Eye (tissue), 1 donor: ENCODE measurements at places on chromosomes 5 and 9.

GRCh38 chr9:89678396-89679015 lies 73.7 kb downstream of the GADD45G start:
- peak; percentile 57 for DNase-seq

DNA sequence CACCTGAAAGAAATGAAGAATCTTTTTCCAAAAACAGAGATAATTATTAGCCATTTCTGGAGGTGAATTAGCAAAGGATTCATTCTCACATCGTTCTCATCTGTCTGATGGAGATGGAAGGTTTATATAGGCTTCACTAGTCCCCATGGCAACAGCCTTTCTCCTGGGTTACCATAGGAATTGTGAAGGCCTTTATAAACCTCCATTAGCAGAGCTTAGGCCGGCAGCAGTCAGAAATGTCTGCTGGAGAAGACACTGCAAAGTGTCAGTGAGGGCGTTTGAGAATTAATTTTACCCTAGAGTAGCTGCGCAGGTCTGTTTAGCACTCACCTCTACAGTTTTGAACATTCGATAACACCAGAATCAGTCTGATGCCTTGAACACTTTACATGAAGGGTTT lies 290.4 kb upstream of the NR4A3 start:
- peak; percentile 19 for DNase-seq

- DNase-seq: peak; percentile 87
Observed at GRCh38 chr5:177403792-177404640, 3.6 kb upstream of the PFN3 start.

GRCh38 chr5:14440582-14441431 lies 140.8 kb upstream of the OTULINL start:
- DNase-seq: peak; percentile 98

- no peak for DNase-seq
Observed at GRCh38 chr5:10699281-10699874, 61.7 kb downstream of the DAP start.

DNA sequence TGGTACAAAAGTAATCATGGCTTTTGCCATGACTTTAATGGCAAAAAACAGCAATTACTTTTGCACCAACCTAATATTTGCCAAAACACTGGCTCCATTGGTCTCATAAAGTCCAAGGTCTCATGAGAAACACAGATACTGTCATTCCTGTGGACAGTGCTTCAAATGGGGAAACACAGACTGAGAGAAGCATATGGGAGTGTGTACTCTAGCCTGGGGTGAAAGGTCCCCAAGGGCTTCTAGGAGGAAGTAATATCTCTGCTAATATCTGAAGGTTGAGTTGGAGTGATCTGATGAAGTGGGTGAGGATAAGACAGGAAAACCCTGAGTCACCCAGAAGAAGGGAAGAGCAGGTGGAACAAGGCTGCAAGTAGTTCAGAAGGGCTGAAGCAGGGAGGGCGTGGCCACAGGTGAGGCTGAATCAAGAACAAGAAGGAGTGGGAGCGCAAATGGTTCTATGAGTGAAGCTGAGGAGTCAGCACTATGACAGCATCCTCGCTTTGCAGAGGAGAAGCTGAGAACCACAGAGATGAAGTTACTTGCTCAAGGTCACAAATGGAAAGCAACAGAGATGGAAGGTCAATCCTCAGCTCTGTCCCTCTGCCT lies 164.1 kb downstream of the ASTN2 start:
- no peak for DNase-seq

DNA sequence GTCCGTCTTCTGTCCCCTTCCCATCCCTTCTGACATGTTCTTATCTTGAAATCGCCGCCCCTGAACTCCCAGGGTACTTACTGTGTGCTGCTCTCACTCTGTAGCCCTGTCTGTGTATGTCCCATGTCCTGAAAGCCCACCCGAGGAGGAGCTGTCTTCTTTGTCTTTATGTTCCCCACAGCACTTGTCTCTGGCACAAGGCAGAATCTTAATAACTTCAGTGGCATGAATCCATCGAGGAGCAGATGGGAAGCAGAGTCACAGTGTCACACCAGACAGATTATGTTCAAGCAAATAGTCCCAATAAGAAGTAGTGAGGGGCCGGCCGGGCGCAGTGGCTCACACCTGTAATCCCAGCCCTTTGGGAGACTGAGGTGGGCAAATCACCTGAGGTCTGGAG lies 29.7 kb upstream of the LTC4S start:
- no peak for DNase-seq

DNA sequence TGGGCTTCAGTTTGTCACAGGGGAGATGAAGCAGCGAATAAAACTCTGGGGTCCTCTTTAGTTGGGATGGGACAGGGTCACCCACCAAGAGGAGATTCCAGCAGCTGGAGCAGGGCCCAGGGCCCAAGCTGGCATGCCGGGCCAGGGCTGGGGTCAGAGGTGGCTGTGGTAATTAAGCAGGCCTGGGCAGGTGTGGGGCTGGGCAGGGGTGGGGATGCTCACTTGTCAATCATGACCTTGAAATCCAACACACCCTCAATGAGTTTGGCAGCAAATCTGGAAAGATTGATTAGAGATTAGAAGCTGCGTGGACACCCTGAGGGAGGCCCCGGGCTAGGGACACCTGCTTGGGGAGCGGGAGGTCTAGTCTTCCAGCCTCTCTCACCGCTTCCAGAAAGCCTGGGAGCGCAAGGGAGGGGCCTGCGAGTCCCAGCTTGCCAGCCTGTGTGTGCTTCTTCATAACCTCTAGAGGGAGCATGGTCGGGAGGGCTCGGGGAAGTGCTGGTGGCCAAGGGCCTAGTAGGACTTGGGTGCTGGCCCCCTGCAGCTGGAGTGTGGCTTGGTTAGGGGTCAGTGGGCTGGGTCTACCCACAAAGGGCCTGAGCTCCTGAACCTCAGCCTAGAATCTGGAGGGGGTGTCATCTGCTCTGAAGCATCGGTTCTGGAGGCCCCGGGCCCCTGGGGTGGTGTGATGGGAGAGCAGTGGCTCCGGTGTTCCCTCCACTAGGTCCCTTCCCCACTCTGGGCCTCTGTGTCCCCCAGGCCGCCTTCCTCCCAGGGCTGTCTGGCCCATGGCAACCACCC lies 7.6 kb downstream of the CRAT start:
- DNase-seq: peak; percentile 50

DNA sequence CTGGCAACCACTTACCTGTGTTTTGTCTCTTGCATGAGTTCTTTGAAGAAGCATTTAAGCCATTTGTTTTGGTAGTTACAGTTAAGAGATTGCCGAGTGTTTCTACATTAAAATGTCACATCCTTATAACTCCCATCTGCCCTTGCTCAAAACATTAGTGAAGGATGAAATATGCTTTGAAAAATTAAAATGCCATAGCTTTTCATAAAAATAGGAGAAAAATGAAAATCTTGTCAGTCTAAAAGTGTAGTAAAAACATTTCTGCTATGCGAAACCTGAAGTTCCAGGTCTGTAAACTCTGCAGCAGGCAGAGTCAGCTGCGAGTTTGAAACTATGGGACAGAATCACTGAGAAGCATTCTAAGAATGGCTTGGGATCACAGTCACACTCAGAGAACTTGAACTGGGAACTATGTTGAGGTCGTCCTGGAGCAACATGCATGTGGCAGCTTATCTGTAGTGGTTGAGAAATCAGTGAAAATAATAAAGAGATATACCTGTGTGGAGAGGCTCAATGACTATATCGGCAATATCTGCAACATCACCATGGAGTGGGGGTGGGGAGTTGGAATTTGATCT lies 67.4 kb downstream of the RASGRF2 start:
- DNase-seq: no peak

DNA sequence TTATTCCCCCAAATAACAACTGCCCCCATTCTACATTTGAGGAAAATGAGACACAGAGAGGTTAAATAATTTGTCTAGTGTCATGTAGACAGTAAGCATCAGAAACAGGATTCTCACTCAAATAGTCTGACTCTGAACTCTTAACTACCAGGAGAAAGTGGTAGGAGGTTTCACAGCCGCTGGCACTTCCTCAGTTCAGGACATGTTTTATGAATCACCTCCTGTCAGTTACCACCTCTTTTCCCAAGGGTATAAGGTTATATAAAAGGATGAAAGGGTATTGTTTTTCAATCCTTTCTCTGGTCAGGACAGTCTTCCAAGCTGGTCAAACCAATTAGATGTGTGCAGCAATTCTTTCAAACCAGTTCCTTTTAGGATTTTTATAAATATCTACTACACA lies 52.1 kb downstream of the TSSK1B start:
- no peak for DNase-seq

DNA sequence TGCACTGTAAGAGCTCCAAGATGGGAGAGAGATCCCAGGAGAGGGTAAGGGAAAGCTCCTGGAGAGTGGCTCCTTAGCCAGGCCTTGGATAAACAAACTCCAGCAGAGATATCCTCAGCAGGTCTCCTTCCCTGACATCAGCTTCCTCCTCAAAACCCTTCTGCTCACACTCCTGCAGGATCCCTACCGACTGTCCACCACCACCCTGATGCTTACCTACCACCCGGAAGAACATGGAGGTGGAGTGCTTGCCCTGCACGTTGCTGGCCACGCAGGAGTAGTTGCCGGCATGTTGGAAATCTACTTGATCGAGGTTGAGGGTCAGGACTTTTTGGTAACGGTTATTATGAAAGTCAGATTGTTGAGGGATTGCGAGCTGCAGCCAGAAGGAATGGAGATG lies 9.3 kb downstream of the CSF1R start:
- no peak for DNase-seq

- peak; percentile 84 for DNase-seq
Observed at GRCh38 chr9:16154521-16155078, 601.8 kb downstream of the CCDC171 start.

GRCh38 chr5:125868036-125868435 lies 555.2 kb upstream of the GRAMD2B start:
- DNase-seq: no peak

- DNase-seq: no peak
Observed at GRCh38 chr5:137666461-137666850, 69.4 kb downstream of the KLHL3 start.
